Anterior cingulate cortex (tissue), 58 donors: ENCODE measurements at places on chromosomes 1 and 21.

- DNase-seq = no peak
Measured at GRCh38 chr1:50066806-50067205, 41.9 kb upstream of the ELAVL4 start.

DNA sequence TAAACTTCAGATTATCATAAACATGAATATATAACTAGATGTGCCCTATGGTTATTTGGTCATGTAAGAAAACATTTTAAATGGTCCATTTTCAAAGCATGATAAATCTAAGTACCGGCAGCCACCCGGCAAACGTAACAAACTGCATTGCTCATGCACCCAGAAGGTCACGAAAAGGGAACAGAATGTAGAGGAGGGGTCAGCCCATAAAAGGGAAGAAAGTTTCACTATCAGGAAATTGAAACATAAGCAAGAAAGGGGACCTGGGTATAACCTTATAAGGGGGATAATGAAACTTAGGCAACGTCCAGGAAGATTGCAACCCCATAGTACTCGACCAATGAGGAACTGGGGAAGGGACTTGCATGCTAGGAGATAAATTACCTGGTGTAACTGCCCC, 421.2 kb upstream of the ZRANB2 start:
- no peak for DNase-seq

GRCh38 chr1:110123224-110123623, 11.0 kb downstream of the UBL4B start:
- peak; percentile 21 for DNase-seq

- DNase-seq = no peak
Measured at GRCh38 chr1:15064217-15064929, 89.2 kb upstream of the TMEM51 start.

DNA sequence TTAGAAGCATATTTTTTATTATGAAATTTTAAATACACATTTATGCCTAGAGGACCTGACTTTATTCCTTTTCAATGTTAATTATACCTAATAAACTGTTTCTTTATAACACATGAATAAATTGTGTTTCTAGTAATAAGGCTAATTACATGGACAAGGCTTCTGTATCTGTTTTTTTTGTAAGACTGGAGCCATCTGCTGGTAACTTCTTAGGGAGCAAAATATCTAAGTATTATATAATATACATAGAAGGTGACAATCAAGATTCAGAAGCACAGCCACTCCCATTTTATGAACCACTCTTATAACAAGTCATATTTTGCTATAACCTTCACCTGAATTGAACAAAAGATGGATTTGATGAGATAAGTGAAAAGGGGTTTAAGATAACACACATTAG, 84.2 kb downstream of the LBR start:
- no peak for DNase-seq

GRCh38 chr1:213925531-213926182, 62.1 kb upstream of the PROX1 start:
- DNase-seq = no peak

DNA sequence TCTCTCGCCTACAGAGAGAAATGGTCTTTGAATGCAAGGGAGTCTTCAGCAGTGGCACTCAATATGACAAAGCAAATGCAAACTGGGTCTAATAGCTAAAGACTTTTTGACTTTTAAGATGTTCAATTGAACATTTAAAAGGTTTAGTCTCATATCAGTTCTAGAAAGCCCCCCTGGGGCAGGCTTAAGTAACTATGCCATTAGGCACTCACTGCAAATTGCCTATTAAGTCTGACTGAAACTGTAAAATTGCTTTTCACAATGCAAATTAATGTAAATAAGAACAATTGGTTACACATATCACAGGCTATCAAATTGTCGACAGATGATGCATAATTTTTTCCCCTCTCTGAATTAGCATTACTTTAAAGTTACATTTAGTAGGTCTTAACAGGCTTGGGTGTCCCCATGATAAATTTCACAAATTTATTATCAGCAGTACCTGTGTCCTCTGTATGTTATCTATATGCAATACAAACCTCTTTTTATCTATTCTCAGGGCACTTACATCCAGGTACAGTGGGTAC, 329.1 kb downstream of the LRRIQ3 start:
- DNase-seq = no peak

DNA sequence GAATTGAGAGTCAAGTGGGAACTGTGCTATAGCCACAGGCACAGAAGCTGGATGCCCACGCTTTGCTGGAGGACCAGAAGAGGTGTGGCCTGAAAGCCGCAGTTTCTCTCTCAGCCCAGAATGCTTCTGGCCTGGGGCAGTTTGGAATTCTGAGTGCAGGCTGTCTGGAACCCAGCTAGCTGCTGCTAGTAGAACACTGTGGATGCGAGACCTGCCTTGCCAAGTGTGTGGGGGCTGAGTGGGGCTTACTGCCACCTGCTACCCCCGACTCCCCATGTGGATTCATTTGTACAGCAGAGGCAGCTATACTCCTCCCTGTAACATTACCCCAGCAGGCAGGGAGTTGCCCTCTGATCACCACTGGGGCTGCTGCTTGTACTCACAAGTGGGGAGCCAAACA, 12.2 kb downstream of the ADAMTS1 start:
- DNase-seq = no peak

DNA sequence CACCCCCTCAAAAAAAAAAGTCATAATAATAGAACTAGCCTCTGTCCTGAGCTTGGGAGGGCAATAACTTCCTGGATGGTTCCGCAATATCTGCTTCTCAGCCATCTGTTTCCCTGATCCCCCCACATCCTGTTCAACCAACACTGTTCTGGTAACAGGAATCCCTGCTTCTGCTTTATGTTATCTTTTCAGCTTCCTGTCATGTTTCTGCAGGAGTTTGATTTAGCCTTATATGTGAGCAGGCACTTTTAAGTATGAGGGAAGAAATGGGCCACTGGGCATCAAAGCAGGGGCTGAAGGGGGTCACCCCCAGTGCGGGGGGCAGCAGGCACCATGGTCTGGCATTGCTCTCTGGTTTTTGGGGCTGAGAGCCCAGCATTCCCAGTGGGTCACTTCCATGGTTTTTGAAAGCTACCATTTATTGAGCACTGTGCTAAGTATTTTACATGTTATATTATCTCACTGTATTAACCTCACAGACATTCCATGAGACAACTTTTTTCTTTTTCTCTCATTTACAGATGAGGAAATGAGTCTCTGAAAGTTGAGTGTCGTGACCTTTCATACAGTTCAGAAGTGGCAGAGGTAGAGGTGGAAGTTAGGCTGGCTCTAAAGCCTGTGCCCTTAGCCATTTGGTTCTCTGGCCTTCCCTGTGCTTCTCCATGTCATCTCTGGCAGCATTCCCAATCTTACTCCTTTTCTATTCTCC, 61.9 kb downstream of the DNTTIP2 start:
- DNase-seq = no peak

DNA sequence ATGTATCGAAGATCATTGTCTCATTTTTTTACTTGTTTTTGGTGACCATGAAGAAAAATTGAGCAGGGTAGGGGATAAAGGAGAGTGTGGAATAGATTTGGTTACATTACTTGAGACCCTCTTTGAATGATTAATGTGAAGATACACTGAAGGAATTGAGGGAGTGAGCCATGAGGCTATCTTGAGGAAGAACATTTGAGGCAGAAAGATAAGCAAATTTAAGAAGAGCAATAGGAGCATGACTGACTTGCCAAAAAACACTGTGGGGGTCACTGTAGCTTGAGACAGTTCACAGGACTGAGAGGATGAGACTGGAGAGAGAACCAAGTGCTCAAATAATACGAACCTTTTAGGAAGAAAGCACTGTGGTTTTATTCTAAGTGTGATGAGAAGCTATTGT, 43.1 kb upstream of the PTPRC start:
- DNase-seq = no peak

DNA sequence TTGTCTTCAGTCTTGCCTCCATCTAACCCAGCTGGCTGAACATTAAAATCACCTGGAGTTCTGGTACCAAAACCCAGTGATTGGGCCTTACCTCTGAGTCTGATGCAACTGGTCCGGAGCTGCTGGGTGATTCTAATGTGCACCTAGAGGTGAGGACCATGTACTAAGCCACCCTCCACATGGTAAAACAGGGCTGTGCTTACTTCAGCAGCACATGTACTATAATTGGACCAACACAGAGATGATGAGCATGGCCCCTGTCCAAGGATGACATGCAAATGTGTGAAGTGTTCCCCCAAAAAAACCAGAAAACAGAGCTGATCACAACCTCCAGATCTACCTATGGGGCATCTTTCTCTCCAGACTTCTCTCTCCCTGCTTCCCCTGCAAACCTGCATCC, 37.0 kb downstream of the ELK4 start:
- DNase-seq = no peak

DNA sequence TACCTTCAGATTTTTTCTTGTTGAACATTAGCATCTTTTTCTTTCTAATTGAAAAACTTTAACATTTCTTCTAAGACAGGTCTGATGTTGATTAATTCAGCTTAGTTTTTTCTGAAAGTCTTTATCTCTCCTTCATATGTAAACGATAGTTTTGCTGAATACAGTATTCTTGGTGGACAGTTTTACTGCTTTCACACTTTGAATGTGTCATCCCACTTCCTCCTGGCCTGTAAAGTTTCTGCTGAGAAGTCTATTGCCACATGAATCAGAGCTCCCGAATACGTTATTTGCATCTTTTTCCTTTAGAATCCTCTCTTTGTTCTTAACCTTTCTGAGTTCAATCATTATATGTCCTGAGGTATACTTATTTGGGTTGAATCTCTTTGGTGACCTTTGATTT, 344.2 kb downstream of the OLFM3 start:
- no peak for DNase-seq

DNA sequence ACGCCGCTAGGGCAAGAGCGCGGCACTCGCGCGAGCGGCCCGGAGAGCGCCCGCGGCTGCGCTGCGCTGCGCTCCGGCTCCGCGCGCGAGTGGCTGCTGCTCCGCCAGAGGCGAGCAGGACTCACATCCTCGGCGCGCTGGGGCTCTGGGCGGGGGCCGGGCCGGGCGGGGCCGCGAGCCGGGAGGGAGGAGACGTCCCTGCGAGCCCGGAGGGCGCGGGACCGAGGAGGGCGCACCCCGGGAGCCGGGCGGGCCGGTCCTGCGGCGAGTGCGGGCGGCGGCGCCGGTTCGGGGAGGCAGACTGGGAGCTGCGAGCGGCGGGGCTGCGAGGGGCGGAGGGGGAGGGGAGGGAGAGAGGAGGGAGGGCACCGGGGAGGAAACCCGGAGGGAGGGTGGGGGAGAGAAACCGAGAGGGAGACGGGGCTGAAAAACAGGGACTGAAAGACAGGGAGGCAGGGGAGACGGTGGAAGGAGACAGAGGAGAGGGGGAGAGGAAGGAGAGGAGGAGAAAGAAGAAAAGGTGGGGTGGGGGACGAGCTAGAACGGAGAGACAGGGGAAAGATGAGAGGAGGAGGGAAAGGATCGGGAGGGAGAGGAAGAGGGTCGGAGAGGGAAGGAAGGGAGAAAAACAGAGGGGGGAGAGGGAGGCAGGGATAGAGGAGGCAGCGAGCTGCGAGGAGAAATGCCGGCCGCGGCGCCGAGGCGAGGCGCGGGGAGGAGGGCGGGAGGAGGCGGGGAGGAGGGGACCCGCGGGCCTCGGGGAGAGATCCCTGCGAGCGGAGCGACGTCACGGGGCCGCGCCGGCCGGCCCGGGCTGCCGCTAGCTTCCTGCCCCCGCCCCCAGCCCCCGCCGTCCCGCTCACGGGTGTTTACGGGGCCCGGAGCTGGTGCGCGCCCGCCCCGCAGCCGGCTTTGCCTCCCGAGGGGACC, at the start of gene CAMK2N1:
Gene CAMK2N1, minus strand, starts transcription at position 684 of the 930 bp plus-strand sequence. CDS start 831 bp downstream, outside the sequence.
- DNase-seq = peak; percentile 80

GRCh38 chr1:197469620-197470210, 201.7 kb downstream of the CRB1 start:
- no peak for DNase-seq

DNA sequence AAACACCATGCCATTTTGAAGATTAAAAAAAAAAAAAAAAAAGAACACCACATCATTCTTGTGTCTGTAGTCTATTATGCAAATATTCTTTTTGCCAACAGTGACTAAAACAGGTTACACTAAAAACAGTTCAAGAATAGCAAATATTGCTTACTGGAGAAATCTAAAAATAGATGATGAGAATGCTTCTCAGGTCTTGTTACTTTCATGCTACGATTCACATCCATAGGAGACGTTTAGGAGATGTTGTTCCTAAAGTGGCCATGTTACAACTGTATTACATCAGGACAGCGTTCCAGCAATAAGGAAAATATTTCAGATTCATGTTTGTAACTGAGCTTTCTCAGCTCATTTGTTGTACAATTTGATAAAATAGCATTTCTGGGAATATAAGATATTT, 32.3 kb downstream of the RAB3GAP2 start:
- no peak for DNase-seq

- no peak for DNase-seq
Measured at GRCh38 chr1:1609822-1610485, 5.3 kb upstream of the MIB2 start.

GRCh38 chr1:61568460-61569302, 156.3 kb downstream of the TM2D1 start:
- no peak for DNase-seq

DNA sequence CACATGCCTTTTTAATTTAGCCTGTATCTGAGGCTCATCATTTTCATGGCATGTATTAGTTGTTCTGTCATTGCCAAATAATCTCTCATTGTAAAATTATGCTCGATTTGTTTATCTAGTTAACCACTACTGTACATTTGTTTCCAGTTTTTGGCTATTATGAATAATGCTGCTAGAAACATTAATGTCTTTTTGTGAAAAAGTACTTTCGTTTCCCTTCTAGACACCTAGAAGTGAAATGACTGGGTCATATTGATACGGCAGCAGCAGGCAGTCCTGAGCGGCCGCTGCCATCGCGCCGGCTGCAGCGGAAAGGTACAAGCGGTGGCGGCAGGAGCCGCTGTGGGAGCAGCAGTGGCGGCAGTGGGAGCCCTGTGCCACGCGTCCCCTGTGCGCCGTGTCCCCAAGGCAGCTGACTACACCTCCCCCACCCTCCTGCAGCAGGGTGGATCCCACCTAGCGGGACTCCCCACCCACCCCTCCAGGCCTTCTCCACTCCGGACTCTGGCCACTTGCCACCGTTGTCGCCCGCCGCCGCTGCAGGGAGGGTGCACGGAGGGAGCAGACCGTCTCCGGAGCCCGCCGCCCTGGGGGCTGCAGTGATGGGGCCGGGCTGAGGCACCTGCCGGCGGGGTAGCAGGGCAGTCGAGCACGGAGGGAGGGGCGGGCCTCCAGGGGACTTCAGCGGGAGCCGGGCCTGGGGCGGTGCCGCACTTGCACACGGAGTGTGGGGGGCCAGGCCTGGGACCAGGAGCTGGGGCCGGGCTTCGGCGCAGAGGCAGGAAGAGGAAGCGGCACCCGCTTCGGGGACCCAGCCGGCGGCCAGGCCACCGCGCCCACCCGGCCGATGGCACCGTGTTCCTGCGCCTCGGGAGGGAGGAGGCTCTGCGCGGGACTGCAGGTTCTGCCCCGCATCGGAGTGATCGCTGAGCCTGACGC, 66.8 kb upstream of the RGS7 start:
- DNase-seq = peak; percentile 60

DNA sequence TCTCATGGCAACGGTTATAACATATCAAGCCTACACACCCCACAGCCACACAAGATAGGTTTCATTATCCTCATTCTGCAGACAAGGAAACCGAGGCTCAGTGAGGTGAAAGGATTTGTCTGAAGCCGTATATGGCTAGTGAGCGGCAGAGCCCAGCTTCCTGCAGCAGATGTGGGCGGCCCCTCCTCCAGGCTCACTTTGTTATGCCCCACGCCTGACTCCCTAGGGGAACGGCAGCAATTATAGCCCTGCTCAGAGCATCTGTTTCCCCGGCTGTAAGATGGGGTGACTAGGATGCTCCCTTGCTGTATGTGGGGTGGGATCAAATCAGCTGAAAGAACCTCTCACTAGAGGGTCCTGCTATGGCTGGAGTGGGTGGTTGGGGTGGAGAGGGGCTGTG, 22.1 kb downstream of the GRHL3 start:
- DNase-seq = no peak

GRCh38 chr1:61254634-61255357, 172.4 kb downstream of the NFIA start:
- DNase-seq = no peak
